ENCODE measurements at places on chromosomes 7 and 10.

- H3K4me1 ChIP-seq, result no peaks in the 10 kb centered on the region
- no peaks in the 10 kb centered on the region for H3K27me3 ChIP-seq
- H3K4me3 ChIP-seq, result no peak overlapping the region
- no peak overlapping the region for H3K27ac ChIP-seq
- DNase-seq, result no peak
Measured at GRCh38 chr10:3354174-3354900, 181.8 kb upstream of the PITRM1 start.

- H3K4me3 ChIP-seq, result no peak overlapping the region
- no peak for DNase-seq
Measured at GRCh38 chr7:151736403-151736909, 140.5 kb downstream of the PRKAG2 start.

GRCh38 chr7:5767066-5767465 is 14.4 kb downstream of the RNF216 start:
- DNase-seq, result no peak
- H3K4me3 ChIP-seq, result peak overlapping the region; percentile 11
- no peaks in the 10 kb centered on the region for H3K27me3 ChIP-seq
- peak overlapping the region; percentile 9 for H3K27ac ChIP-seq
- peaks cover 16% of the 10 kb centered on the region for H3K36me3 ChIP-seq

DNA sequence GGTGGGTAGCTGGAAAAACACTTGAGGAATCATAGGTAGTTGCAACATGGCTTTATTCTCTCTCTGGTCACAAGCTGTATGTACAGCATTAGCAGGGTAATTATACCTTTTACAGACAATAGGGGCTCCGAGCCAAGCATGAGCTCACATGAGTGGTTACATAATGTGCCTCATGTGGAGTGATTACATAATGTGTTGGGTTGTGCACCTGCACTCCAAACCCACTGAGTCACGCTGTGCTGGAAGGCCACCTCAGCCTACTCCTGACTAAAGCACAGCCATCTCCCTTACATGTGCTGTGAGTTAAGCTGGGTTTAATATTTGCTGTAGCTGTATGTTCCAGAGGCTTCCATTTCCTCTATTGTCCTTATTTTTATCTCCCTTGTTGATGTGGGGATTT is 348.7 kb upstream of the SEMA3C start:
- no peak for DNase-seq
- H3K4me3 ChIP-seq, result no peak overlapping the region
- no peaks in the 10 kb centered on the region for H3K4me1 ChIP-seq

GRCh38 chr7:129947049-129947448 is 5.7 kb downstream of the UBE2H start:
- H3K36me3 ChIP-seq, result peaks cover 36% of the 10 kb centered on the region
- no peak for DNase-seq
- H3K4me1 ChIP-seq, result peaks cover 10% of the 10 kb centered on the region
- H3K27ac ChIP-seq, result no peak overlapping the region

DNA sequence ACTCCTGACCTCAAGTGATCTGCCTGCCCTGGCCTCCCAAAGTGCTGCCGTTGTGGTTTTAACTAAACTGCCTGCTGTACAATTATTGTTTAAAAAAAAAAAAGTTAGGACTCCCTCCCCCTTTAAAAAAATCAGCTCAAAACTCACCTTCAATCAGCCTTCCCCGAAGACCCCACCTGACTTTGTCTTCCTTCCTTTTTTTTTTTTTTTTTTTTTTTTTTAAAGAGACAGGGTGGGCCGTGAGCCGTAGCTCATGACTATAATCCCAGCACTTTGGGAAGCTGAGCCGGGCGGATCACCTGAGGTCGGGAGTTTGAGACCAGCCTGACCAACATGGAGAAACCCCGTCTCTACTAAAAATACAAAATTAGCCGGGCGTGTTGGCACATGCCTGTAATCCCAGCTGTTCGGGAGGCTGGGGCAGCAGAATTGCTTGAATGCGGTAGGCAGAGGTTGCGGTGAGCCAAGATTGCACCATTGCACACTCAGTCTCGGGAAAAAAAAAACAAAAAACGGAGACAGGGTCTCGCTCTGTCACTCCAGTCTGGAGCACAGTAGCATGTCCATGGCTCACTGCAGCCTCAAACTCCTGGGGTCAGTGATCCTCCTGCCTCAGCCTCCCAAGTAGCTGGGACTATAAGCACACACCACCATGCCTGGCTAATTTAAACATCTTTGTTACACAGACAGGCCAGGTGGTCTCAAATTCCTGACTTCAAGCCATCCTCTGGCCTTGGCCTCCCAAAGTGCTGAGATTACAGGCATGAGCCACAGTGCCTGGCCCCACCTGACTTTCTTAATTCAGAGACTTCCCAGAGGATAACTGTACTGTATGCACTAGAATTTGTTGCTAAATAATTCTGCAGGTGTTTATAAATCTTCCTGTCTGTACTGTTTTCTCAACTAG is 3.2 kb downstream of the FIS1 start:
- peaks cover 5% of the 10 kb centered on the region for H3K4me1 ChIP-seq
- no peak overlapping the region for H3K4me3 ChIP-seq
- DNase-seq, result no peak
- H3K27ac ChIP-seq, result no peak overlapping the region
- peaks cover 16% of the 10 kb centered on the region for H3K36me3 ChIP-seq

DNA sequence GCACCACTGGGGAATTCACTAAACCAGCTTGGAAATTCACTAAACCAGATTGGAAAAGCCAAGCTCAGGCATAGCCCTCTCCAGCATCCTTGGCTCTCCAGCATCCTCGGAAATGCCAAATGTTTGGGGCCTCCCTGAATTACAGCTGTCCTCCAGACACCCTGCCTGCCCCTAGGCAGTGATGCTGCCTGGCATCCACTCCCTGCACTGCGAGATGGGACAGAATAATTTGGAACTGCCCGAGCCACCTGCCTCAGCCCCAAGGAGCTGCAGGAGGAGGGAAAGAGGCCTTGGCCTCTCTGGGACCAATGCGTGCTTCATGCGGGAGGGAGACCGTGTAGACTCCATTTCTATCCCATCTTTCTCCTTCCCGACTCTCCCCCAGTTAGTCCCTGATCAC is 64.3 kb downstream of the INSIG1 start:
- no peak overlapping the region for H3K4me3 ChIP-seq
- no peak overlapping the region for H3K27ac ChIP-seq
- peaks cover 8% of the 10 kb centered on the region for H3K4me1 ChIP-seq

GRCh38 chr10:77358656-77359055 is 279.0 kb downstream of the KCNMA1 start:
- H3K36me3 ChIP-seq, result no peaks in the 10 kb centered on the region
- no peaks in the 10 kb centered on the region for H3K4me1 ChIP-seq
- no peak overlapping the region for H3K27ac ChIP-seq
- no peaks in the 10 kb centered on the region for H3K27me3 ChIP-seq

- no peaks in the 10 kb centered on the region for H3K36me3 ChIP-seq
- peaks cover 13% of the 10 kb centered on the region for H3K4me1 ChIP-seq
- H3K27ac ChIP-seq, result no peak overlapping the region
- peak; percentile 81 for DNase-seq
- peak overlapping the region; percentile 12 for H3K4me3 ChIP-seq
Measured at GRCh38 chr10:99530108-99531025, 2.4 kb upstream of the NKX2-3 start.

GRCh38 chr7:12623223-12623622 is 52.7 kb downstream of the SCIN start:
- H3K27ac ChIP-seq, result no peak overlapping the region
- DNase-seq, result no peak
- H3K36me3 ChIP-seq, result no peaks in the 10 kb centered on the region
- no peaks in the 10 kb centered on the region for H3K4me1 ChIP-seq

- H3K36me3 ChIP-seq, result peaks cover 63% of the 10 kb centered on the region
- H3K4me3 ChIP-seq, result no peak overlapping the region
- no peaks in the 10 kb centered on the region for H3K27me3 ChIP-seq
- DNase-seq, result no peak
- no peaks in the 10 kb centered on the region for H3K4me1 ChIP-seq
Measured at GRCh38 chr10:103445767-103446567, 6.2 kb downstream of the CALHM2 start.

- peaks cover 24% of the 10 kb centered on the region for H3K27me3 ChIP-seq
- H3K4me3 ChIP-seq, result peak overlapping the region; percentile 70
- H3K4me1 ChIP-seq, result no peaks in the 10 kb centered on the region
- no peak overlapping the region for H3K27ac ChIP-seq
Measured at GRCh38 chr7:12111422-12112405, 99.4 kb upstream of the TMEM106B start.

- no peaks in the 10 kb centered on the region for H3K27me3 ChIP-seq
- DNase-seq, result no peak
- no peak overlapping the region for H3K4me3 ChIP-seq
- H3K36me3 ChIP-seq, result no peaks in the 10 kb centered on the region
Measured at GRCh38 chr10:55232553-55232952, 431.5 kb upstream of the PCDH15 start.

GRCh38 chr10:99945263-99945662 is 64.5 kb downstream of the DNMBP start:
- H3K4me3 ChIP-seq, result no peak overlapping the region
- no peak overlapping the region for H3K27ac ChIP-seq
- DNase-seq, result no peak
- H3K36me3 ChIP-seq, result peaks cover 45% of the 10 kb centered on the region
- H3K4me1 ChIP-seq, result no peaks in the 10 kb centered on the region
- H3K27me3 ChIP-seq, result no peaks in the 10 kb centered on the region

DNA sequence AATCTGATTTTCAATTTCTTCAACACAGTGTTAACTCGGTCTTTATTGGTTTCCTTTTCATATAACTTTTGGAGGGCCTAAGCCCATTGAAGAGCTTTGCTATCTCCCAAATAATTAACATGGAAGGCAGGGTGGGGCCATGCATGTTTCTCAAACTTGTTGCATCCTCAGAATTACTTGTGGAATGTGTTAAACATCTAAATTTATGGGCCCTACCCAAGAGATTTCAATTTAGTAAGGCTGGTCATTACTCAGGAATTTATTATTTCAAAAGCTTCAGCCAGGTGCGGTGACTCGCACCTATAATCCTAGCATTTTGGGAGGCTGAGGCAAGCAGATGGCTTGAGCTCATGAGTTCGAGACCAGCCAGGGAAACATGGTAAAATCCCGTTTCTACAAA is 208.9 kb downstream of the SORCS3 start:
- H3K36me3 ChIP-seq, result no peaks in the 10 kb centered on the region
- no peak overlapping the region for H3K4me3 ChIP-seq
- H3K27ac ChIP-seq, result no peak overlapping the region

- H3K36me3 ChIP-seq, result no peaks in the 10 kb centered on the region
- H3K4me3 ChIP-seq, result no peak overlapping the region
- H3K27ac ChIP-seq, result no peak overlapping the region
- DNase-seq, result peak; percentile 13
- H3K4me1 ChIP-seq, result peaks cover 2% of the 10 kb centered on the region
Measured at GRCh38 chr10:77106676-77107075, 530.9 kb downstream of the KCNMA1 start.

- no peak overlapping the region for H3K4me3 ChIP-seq
- no peaks in the 10 kb centered on the region for H3K4me1 ChIP-seq
- H3K36me3 ChIP-seq, result no peaks in the 10 kb centered on the region
- peaks cover 6% of the 10 kb centered on the region for H3K27me3 ChIP-seq
- DNase-seq, result no peak
Measured at GRCh38 chr7:139942636-139943035, 113.6 kb downstream of the TBXAS1 start.

GRCh38 chr10:49664006-49664841 is 15.2 kb upstream of the C10orf53 start:
- H3K36me3 ChIP-seq, result no peaks in the 10 kb centered on the region
- H3K4me1 ChIP-seq, result no peaks in the 10 kb centered on the region
- H3K27me3 ChIP-seq, result peaks cover 8% of the 10 kb centered on the region
- H3K27ac ChIP-seq, result no peak overlapping the region
- peak; percentile 32 for DNase-seq
- no peak overlapping the region for H3K4me3 ChIP-seq

- no peaks in the 10 kb centered on the region for H3K4me1 ChIP-seq
- no peak for DNase-seq
- H3K27ac ChIP-seq, result no peak overlapping the region
- H3K36me3 ChIP-seq, result no peaks in the 10 kb centered on the region
Measured at GRCh38 chr10:3494131-3494837, 290.7 kb downstream of the KLF6 start.

DNA sequence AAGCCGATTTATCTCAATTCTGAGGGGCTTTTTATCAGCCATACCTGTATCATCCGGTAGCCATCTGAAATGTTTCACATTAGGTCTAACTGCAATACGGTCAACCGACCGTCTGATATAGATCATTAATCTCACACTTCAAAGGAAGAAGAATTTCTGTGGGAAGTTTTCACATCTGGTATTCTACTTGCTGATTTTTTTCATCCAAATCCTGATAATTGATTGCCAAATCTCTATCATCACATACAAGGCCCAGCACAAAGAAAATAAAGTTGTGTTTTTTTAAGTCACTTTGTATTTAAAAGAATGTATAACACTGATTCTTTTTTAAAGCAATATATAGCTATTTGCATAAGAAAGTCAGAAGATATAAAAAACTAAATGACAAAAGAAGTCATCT is 132.3 kb downstream of the DKK1 start:
- no peaks in the 10 kb centered on the region for H3K27me3 ChIP-seq
- DNase-seq, result no peak

- no peaks in the 10 kb centered on the region for H3K27me3 ChIP-seq
- H3K4me3 ChIP-seq, result no peak overlapping the region
- H3K4me1 ChIP-seq, result no peaks in the 10 kb centered on the region
Measured at GRCh38 chr10:58431903-58432302, 46.7 kb downstream of the TFAM start.

GRCh38 chr10:122688293-122688989 is 11.2 kb downstream of the C10orf120 start:
- DNase-seq, result peak; percentile 56
- peaks cover 8% of the 10 kb centered on the region for H3K4me1 ChIP-seq
- no peak overlapping the region for H3K27ac ChIP-seq
- no peaks in the 10 kb centered on the region for H3K36me3 ChIP-seq

GRCh38 chr7:148987751-148988512 is 40.4 kb downstream of the PDIA4 start:
- peak overlapping the region; percentile 87 for H3K27ac ChIP-seq
- DNase-seq, result peak; percentile 73
- H3K27me3 ChIP-seq, result no peaks in the 10 kb centered on the region
- peak overlapping the region; percentile 89 for H3K4me3 ChIP-seq
- H3K36me3 ChIP-seq, result no peaks in the 10 kb centered on the region

DNA sequence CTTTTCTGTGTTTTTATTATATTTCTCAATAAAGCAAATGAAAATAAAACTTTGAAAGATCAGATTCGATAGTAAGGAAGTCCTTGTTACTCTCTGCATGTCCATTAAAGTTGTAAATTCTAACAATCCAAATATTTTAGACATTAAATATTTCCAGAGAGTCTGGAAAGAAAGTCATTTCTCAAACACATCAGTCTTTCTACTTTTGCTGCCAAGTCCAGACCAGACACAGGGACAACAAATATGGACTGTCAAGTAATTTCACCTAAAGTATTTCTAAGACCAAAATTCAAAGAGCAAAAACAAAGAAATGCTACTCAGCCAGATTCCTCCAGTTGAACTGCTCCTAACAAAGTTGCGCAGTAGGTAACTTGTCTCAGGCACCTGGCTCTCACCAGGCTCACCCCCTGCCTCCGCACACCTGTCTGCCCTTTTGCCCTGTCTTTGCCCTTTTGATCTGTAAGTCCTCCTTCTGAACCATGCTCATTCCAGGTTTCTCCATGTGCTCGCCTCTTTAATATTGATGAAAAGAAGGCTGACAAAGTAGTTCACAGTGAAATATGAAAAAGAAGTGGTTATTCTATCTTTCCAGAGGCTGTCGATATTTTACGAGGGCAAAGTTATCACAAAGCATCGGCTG is 300.5 kb downstream of the C7orf25 start:
- no peaks in the 10 kb centered on the region for H3K36me3 ChIP-seq
- H3K4me3 ChIP-seq, result no peak overlapping the region
- H3K27me3 ChIP-seq, result no peaks in the 10 kb centered on the region
- H3K4me1 ChIP-seq, result peaks cover 2% of the 10 kb centered on the region
